Neural crest cell (in vitro differentiated cells): ENCODE measurements at places on chromosomes 16 and 17. TPM values are rescaled to one million over a fixed set of nuclear protein-coding genes. Genes with fewer than 3 reads are reported as not detected.
A peak's percentile ranks its signal among the peaks of the same experiment; 100 is the strongest.

- DNase-seq = peak; percentile 4
Observed at GRCh38 chr17:39461926-39462569, 762 bp downstream of the CDK12 start.

GRCh38 chr16:85008271-85008670 is 3.1 kb downstream of the ZDHHC7 start:
- no peak for DNase-seq

DNA sequence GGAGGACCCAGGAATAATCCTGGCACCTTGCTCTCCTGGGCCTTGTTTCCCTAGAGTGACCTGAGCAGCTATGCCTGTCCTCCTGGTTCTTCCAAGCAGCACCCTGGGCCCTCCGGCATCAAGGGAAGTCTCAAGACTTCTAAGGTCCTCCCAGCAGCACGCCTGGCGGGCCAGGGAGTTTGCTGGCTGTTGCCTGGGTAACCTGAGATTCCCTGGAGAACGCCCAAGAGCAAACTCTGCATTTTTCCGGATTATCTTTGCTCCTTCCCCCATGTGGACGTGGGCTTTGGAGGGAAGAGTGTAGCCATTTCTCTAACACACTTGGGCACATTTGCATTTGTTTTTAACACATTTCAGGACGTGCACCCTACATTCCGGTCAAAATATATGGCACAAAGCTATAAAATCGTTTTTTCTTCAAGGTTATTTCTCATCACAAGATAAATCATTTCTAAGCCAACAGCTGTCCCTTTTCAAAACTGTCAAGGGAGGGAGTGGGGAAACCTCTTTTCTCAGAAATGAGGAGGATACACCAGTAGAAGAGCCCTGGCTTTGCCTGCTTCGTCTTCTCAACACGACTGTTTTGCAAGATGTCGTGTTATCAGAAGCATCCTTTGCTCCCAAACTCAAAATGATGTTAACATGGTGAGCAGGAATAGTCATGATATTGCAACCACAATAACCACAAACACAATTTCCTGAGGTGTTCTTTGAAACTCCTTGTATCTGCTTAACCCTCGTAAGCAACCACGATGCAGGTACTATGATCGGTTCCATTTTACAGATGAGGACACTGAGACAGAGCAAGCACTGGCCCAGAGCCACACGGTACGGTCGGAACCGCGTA is 116.5 kb downstream of the ADCY9 start:
- peak; percentile 19 for DNase-seq

DNA sequence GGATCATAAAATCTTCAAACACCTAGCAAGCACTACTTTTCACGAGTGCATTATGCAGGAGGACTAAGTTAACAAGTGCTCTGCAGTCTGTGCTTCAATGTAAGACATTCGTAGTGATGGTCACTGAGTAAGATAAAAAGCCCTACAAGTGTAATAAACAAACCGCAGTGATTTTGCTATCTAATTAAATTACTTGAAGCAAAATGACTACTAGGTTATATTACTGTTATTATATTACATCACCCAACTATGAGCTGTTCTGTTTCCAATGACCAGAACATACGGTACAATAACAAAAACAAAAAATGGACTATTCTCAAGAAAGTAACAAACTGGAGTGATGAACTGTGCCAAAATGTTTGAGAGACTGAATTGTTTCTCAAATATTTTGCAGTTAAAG is 11.2 kb downstream of the KLHL10 start:
- no peak for DNase-seq

- no peak for DNase-seq
Observed at GRCh38 chr16:28531777-28532744, 6.7 kb downstream of the NUPR1 start.

DNA sequence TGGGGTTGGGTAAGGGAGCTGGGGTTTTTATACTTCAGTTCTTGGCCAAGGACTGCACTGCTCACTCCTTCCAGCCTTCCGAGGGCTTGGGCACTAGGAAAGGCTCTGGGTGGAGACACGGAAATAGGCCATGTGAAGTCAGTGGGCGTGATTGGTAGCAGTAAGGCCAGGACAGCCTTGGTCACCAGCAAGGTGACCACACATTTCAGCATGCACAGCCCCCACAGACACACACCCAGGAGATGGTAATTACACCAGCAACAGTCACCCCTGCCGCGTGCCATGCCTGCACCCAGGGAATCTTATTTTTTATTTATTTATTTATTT is 252.5 kb downstream of the SEC14L1 start:
- DNase-seq = no peak

DNA sequence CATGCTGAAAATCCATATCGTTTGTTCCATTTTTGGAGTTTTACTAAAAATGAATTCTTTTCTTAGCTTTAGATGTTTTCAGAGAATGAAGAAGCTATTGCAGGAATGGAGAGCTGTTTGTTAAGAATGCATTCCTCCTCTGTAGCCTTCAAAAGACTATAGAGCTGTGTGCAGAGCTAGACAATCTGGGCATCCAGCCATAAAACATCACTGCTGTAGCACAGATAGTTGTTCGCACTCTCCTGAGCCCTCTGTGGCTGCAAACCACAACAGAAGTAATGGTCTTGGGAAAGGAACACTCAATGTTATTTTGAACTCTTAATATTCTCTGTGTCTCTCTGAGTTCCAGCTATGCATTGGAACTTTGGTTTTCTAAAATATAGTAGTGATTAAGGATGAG is 4.9 kb downstream of the TNRC6C start:
- DNase-seq = no peak

The ZNF75A gene
- 43.8 and 48.9 TPM in 2 replicates for total RNA-seq
